A549 (cell line): ENCODE measurements at places on chromosomes 3 and 15.

DNA sequence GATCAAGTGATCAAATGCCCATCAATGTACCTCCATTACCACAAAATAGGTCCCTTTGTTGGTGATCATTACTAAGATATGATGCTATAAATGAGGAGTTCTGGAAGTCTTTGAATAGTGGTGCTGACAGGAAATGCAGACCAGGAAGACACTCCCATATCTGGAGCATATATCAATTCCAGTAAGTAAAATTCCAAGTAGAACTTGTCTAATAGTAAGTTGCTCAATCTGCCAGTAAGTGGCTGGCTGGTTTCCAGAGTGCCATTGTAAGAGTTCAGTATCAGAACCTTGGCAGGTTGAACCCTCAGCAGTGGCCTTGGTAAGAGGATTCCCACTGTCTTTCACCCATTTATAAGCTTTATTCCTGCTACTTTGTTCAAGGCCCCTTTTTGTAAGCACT is 379.9 kb upstream of the RBMS3 start:
- no peak for DNase-seq

DNA sequence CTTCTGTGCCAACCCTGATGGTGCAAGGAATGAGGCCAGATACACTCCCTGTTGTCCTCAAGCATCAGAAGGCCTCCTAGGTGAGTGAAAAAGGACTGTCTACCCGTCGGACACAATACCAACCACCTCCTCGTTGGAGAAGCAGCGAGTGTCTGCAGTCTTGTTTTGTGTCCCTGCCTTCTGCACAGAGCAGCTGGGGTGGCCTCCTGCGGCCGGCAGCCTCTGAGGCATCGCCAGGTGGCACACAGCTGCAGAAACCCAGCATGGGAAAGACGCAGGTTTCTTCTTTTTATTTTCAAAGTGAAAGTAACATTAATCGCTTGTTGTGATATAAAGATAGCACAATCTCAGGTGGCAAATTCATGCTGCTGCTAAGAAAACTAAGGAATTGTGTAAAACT is 509.9 kb downstream of the OCA2 start:
- no peak for DNase-seq

DNA sequence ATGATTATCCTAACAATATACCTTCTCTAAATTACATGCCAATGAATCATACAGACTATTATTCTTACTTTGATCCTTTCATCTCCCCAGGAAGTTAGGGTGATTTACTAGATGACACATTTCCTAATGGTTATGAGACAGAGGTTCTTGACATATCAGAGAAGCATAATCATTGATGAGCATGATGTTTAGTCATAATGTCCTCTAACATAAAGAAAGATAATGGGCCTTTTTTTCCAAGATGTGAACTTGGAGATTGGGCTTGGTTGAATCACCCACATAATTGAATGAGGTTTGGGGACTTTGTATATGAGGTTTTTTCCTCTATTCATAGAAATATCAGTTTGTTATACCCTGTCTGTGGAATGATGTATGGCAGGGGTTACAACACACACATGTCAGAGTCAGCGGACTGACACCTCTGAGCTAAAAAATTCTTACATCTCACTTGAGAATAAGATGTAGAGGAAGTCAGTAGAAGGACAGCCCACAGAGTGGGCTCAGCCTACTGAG is 69.7 kb upstream of the DCBLD2 start:
- no peak for DNase-seq

DNA sequence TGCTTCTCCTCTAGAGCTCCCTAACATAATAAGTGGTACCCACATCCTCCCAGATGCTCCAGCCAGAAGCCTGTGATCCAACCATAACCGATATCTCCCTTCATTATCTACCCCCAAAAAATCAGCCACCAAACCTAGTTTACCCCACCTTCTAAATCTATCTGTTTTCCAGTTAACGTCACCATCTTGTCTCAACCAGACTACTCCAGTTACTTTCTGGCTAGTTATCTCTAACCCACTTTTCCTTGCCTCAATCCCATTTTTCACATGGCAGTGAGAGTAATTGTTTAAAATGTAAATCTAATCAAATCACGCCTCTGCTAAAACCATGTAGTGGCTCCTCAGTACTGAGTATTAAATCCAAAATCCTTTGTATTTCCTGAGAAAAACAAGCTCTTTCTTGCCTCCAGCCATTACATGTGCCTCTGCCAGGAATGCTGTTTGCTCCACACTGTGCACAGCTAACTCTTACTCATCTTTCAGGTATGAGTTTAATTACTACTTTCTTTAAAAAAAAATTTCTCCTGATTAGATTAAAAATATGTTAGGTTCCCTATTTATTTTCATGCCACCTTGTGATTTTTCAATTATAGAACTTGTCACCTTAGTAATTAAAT is 15.4 kb downstream of the CCDC54 start:
- DNase-seq = no peak

DNA sequence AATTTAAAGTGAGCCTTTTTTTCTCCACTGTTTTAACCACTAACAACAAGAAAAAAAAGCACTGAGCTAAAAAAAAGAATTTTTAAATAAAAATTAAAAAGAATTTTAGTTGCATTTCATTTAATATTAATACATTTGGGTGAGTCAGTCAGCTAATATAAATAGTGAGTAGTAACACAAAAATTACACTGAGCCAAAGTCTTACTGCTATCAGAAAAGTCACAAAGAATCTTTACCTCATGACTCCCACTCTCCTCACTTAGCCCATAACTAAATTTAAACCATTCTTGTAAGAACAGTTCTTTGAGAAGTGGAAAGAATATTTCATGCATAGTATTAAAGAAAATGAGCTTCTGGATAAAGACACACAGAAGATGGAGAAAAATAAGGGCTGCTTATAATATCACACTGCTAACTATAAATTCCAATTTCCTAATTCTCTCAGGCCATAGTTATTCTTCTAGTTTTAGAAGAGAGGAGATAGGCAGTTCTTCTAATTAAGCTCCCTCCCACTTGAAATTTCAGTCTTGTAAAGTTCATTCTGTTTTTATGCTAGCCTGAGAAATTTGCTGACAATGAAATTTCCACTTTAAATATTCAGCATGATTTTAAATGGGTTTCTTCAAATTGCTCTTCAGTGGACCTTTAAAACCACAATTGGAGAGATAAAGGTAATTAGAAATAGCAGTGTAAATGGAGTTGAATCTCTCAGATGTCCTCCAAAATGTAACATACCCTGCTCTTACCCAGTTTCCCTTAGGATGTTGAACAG is 17.6 kb downstream of the SHQ1 start:
- no peak for DNase-seq

DNA sequence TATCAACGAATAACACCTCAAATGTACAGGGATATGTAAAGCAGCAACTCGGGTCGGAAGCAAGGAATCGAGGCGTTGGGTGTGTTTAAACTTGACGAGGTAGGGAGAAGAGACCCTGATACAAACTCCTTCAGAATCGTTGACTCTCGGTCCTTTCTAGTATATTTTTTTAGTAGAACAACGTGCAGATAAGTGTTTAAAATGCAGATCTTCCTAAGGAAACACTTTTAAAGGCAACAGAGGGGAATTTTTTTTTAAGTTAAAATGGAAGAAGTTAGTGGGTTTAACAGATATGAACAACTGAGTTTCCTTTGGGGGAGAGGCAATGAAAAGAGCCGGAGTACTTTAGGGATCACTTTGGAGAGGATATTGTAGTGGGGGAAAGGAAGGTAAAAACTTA is 1.1 kb upstream of the KPNA4 start:
- DNase-seq = no peak

GRCh38 chr3:196837819-196838420 is 29.8 kb upstream of the SENP5 start:
- DNase-seq = peak; percentile 22

GRCh38 chr3:62525281-62525680 is 151.9 kb upstream of the FEZF2 start:
- DNase-seq = no peak

DNA sequence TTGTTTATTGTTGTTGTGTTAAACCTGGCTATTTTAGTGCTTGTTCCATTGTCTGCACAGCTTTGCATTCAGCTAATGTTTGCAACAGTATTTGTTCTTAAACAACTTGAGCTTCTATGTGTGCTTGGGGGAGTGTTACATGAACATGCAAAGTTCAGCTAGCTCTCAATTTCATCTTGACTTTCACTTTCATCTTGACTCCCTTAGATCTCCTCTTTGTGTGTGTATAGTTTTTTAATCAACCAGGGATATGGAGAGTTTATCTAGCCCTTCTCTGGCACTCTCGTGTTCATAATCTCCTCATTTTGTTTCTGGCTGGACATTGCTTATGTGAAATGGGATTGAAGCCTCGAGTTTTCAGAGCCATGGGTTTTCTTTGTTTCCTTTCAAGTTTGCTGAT is 212.4 kb upstream of the ZBTB20 start:
- DNase-seq = no peak

GRCh38 chr15:80789296-80789695 is 10.1 kb downstream of the CEMIP start:
- no peak for DNase-seq

DNA sequence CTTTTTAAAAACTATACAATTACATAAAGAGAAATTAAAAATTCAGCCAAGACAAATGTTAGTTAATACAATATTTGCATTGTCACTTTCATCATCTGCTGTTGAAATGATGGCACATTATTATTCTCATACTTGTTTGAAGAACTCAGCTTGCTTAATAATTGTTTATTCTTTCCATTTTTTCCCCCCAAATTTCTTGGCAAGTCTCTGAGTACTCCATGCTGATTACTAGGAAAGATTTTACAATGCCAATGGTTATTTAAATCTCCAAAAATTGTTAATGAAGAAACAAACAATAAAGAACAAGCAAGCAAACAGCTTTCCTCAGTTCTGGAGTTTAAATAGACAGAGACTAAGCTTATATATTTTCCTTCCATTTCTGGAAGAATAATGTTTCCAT is 15.1 kb upstream of the STXBP5L start:
- DNase-seq = no peak

DNA sequence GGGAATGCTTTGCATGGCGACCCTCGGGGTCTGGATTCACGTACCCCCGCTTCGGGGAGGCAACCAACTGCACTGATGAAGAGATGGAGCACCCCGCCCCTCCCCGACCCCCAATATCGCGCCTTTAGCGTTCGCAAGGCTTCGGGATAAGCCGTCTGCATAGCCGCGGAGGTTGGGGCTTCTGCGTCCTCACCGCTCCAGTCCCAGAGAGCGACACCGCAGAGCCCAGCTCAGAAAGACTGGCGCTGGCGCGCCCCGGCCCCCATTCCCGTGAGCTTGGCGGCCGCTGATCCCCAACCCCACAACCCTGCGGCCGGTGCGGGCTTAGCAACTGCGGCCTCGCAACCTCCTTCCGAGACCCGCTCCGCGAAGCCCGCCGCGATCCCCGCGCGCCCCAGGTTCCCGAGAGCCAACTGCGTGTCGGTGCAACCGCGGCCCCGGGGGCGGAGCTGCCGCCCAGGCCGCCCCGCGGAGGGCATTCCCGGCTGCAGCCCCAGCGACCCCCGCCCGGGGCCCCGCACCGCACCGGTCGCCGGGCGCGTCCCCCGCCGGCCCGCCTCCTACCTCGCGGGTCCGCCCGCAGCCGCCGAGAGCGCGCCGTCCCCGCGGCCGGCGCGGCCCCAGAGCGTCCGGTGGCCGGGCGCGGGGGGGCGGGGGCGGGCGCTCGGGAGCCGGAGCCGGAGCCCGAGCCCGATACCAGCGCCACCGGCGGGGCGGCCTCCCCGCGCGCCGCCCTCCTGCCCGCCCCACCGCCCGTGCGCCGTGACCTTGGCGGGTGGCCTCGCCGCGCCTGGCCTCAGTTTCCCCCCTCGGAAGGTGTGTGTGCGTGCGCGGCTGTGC is 79.5 kb downstream of the IQSEC1 start:
- DNase-seq = peak; percentile 17

DNA sequence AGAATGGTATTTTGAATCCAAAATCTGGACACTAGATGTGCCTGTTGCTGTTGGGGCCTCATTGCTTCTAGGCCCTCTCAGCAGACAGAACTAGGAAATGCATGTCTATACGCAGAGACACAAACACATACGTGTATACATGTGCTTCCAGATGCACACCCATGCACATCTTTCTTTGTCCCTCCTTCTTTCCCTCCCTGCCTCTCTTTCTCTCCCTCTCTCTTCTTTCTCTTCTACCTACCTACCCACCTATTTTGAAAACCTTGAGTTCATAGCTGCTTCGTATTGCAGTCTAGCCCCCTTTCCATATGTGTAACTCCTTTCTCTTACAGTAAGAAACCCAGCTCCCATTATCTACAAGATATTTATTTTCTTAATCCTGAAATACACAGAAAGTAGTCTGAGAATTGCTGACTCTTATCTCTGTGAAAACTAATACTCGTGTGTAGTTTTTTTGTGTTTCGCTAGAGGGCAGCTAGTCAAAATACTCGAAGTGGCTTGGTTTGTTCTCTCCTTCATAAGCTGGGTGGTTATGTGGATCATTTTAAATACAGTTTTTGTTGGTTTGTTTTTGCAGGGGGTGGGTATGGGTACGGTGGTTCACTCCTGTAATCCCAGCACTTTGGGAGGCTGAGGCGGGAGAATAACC is 18.5 kb downstream of the RPL32 start:
- peak; percentile 54 for DNase-seq

- DNase-seq = no peak
Observed at GRCh38 chr3:81164806-81165205, 596.6 kb downstream of the GBE1 start.

DNA sequence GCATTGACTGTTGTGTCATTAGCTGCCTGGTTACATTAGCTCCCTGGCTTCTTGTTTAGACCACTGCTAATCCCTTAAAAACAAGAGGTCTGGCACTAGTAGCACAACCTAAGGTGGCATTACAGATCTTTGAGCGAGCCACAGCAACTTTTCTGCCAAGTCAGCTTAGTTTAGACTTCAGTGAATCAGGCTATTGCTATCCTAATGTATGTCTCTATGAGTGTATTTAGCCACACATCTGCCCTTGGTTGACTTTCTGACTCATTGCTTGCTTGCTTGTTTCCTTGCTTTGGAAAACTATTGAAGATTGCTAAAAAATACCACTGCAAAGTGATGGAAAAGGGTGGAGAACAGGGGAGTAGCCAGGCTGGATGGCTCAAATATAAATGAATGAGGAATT is 50.2 kb downstream of the CHP1 start:
- DNase-seq = peak; percentile 10

DNA sequence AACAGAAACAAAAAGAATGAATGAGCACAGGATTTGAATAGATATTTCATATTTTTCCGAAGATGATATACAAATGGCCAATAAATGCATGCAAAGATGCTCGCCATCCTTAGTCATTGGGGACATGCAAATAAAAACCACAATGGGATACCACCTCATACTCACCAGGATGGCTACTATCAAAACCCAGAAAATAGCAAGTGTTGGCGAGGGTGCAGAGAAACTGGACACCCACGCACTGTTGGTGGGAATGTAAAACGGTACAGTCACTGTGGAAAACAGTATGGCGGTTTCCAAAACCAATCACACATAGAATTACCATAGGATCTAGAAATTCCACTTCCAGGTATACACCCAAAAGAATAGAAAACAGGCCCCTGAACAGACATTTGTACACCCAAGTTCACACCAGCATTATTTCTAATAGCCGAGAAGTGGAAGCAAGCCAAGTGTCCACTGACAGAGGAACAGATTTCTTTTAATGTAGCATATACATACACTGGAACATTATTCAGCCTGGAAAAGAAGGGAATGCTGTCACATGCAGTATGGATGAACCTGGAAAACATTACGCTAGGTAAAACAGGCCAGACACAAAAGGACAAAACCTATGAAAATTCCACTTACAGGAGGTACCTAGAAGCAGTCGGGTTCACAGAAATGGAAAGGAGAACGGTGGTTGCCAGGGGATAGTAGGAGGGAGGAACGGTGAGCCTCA is 3.6 kb downstream of the RNF168 start:
- DNase-seq = no peak
